ENCODE measurements at places on chromosomes 5 and 9.

DNA sequence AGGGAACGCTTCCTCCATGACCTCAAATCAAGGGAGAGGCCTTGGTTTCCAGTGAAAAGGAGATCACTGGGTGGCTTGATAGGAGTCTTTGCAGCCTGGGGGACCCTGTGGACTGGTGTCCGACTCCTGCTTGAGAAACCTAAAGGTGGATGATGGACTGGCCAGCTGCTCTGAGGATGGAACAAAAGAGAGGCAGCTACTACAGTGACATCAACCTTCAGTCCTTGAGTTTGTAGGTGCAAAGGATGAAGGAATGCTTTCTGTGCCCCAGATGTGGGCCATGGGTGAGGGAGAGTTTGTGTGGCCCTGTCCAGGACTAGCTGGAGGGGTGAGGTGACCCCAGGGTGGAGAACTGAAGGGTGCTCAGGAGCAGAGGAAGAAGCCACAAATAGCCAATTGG, 114.4 kb upstream of the TBC1D2 start:
- no peak for DNase-seq

DNA sequence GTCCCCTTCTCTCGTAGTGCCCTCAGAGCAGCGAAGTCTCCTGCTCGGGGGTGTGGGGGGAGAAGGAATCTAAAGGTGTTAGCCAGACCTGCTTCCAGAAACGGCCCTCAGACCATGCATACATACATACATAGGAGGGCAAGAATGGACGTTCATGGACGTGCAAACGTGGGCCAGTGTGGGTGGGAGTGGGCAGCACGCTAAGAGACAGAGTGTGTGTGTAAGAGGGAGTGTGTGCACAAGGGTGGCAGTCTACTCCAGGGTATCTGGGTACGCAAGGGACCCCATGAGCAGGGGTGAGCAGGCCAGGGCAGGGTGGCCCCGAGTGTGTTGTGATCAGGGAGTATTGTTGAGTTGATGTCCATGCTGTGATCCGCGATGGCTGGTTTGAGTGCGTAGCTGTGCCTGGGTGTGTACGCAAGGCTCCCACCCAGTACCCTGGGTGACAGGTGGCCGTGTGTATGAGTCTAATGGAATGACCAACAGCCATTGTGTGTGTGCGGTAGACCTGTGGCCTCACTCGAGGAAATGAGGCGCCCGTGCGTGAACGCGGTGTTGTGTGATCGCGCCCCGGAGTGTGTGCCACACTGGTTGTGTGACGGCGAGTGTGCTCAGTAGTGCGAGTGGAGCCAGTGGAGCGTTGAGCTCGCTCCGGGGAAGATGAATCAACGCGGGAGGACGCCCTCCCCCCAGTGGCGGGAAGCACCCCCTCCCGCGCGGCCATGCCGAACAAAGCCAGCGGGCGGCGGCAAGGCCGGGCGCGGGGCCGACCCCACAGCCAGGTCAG, 826 bp downstream of the GPRIN1 start:
- DNase-seq: no peak

GRCh38 chr5:169173372-169173771, 127.6 kb downstream of the SLIT3 start:
- no peak for DNase-seq

DNA sequence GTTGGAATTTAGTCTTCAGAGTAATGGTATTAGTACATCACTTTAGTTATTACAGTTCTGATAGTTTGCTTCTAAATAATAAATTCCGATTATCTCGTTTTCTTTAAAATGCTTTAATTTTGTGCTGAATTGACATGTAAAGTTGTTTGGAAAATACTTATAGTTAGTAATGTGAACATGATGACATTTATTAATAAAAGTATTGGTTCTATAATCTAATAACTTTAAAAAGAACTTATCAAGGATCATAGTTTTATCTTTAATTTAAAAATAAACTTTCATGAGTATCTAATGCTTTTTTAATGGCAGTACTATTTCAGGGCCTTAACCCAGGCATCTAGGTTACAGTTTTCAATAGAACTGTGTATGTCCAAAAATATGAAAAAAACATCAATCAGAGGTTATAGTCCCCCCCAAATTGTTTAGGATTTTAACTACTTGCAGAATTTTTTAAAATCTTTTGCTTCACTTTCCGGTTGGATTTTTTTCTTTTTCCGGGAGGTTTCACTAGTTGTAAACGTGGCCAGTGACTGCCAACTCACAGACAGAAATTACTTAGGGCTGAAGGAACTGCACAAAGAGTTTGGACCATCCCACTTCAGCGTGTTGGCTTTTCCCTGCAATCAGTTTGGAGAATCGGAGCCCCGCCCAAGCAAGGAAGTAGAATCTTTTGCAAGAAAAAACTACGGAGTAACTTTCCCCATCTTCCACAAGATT, 680 bp downstream of the GPX8 start:
- DNase-seq: peak; percentile 94

DNA sequence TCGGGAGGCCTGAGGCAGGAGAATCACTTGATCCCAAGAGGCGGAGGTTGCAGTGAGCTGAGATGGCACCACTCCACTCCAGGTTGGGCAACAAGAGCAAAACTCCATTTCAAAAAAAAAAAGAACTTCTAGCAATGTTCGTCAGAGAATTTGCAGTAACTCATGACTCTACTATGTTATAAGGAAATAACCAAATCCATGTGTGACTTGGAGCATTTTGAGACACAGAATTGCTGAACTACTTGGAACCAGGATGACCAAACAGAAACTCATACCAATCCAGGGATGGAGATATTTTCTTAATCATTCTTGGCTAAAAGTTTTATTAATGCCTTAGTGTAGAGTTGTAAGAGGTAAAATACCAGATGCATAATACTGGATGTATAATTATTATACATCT, 99.9 kb upstream of the BNC2 start:
- no peak for DNase-seq

DNA sequence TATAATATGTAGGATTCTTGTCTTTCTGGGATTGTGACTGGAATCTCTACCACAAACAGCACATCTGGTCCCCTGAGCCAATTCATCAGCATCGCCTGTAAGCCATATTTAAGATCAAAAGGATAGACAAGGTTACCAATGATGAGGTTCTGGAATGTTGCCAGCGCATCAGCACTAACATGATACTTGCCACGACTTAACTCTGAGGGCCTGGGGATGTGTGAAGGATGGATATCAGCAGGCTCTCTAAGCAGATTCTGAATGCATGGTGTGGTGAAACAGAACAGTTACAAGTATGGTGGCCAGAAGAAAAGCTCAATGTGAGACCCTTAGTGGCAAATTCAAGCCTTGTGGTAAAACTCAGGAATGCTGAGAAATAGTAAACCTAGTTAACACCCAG, 143.0 kb downstream of the XRCC4 start:
- no peak for DNase-seq

DNA sequence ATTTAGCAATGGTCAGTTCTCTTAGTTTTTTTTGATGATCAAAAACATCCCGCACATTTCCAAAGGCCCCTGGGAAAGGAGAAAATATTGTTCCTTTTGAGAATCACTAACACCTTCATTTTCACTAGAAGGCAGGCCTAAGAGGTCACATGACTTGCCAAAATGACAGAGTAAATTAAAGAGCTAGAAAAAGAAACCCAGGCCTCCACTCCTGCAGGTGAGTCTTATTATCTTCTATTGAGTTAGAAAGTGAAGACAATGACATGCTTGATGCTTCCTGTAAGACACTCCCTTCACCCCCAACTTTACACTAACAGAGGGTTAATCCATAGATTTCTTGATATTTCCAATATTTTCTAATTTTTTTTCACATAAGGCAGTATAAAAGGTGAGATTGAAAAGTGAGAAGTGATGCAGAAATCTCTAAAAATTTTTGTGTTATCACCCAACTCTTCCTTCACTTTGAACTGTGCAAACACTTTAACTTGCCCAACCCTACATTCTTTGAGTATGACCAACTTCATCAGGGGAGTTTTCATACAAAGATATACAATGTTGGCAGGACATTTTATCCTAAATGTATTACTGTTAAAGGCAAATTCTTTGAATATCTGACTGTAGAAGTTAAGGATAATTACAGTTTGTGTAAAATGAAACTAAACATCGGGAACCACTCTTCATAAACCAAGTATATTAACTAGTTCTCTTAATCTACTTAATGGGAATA, 57.1 kb downstream of the SUB1 start:
- DNase-seq: peak; percentile 9

GRCh38 chr5:78953092-78953800, 31.9 kb downstream of the ARSB start:
- DNase-seq: peak; percentile 23

DNA sequence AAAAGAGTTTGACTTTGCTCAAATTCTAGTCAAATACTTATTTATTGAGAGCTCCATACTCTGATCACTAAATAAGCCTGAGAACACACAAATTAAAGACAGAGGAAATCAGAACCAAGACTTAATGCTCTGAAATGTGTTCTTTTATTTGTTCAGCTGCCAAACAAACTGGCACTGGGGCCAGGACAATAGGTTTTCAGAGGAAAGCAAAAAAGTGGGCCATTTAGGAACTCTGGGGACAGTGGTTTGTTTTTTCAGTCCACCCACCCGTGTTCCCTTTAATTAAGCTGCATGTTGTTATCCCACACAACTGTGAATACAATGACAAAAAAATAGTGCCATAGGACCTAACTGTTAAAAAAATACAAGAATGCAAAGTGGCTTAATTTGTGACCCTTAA, 95.4 kb upstream of the RETREG1 start:
- DNase-seq: no peak

DNA sequence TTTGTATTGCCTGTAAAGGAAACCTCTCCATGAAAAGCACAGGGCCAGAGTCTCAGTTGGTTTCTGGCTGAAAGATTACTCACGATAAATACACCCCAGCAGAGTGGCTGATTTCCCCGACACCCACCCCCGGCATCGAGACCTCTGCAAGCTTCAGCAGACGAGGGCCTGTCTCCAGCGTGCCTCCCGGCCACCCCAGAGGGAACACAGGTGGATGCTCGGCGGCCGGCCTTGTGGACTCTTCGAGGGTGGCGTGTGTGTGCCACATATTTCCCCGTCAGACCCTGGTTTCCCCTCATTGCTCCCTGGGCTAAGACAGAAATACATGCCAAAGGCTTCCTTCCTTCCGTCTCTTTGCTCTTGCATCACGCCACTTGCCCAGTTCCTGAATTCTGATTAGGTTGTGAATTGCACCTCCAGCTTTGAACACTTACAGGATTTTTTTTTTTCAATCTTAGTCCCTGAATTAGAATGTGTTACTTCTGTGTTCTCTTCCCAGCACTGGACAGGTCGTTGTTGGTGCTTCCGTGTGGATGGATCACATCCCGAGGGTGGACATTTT, 13.6 kb downstream of the IRX1 start:
- DNase-seq: no peak

- DNase-seq: no peak
Measured at GRCh38 chr5:95927927-95928723, 33.5 kb downstream of the ELL2 start.

DNA sequence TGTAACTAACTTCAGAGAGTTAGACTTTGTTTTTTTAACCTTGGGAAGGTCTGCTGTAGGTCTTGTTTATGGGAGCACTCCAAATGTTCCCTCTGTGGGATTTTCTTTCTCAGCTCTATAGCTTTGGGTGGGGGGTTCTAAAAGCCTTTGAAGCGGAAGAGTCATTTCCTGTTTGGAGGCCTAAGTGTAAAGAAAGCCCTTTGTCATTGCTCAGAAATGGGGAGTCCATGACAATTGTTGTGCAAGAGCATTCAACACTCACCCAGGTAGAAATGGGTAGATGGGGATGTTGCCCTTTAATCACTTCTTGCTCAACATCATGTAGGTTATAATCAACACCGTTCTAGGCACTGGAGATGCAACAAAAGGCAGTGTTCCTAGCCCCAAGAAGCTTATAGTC, 30.3 kb upstream of the MAST4 start:
- no peak for DNase-seq

- DNase-seq: no peak
Measured at GRCh38 chr5:134124289-134125038, 10.0 kb downstream of the TCF7 start.

- DNase-seq: no peak
Measured at GRCh38 chr9:136140966-136141365, 22.3 kb upstream of the TMEM250 start.

DNA sequence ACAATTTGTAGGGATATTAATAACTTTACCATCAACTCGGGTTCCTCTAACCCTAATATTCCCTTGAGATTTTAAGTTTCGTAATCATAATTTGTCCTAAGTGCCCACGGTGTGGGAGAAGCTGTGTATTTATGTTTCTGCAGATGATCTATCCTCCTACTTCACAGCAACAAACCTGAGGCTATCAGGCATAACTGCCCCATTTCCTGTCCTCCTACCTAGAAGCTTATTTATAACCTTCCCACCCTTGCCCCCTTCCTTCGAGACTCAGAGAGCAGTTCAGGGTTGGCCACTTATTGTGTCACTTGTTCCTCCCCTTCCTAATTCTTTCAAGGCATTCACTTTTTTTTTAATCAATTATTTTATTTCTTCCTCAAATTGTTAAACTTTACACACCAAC, 29.6 kb upstream of the LCP2 start:
- no peak for DNase-seq

- DNase-seq: no peak
Measured at GRCh38 chr5:96412868-96413449, 20.1 kb downstream of the PCSK1 start.

- DNase-seq: no peak
Measured at GRCh38 chr5:2293906-2294305, 411.2 kb upstream of the IRX4 start.

GRCh38 chr5:74578356-74579044, 62.0 kb downstream of the ENC1 start:
- no peak for DNase-seq

- no peak for DNase-seq
Measured at GRCh38 chr9:116389541-116390302, 236.1 kb downstream of the PAPPA start.

GRCh38 chr5:170449232-170449631, 54.6 kb upstream of the KCNIP1 start:
- DNase-seq: no peak

DNA sequence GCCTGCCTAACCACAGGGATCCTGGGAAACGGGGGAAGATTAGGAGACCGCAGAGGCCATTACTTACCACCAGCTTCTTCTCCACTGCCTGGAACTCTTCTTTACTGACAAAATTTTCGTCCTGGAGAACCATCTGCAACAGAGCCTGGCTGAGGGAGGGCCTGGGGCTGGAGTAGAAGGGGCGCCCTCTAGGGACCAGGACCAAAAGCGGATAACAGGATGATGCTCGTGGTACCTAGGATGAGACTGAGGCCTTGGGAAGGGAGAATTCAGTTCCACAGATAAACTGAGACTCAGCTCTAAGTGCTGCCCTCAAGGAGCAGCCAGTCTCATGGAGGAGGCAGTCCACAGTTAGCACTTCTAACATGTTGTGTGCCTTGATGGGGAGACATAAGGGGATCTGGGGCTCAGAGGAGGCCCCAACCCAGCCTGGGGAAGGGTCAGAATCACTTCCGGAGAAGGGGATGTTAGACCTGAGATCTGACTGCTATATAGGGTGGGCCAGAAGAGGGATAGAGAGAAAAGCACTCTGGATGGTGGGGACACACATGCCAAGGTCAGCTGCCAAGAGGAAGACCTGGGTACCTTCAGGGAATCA, 1.2 kb downstream of the SPATA24 start:
- DNase-seq: no peak

Data from brain microvascular endothelial cell (primary cell).